Stimulated activated CD8-positive, alpha-beta memory T cell treated with anti-CD3 and anti-CD28 coated beads, Interleukin-7, amount 100 ng/mL, for 1 hour (primary cell): ENCODE measurements at places on chromosomes 16 and 17.

- no peak for DNase-seq
Measured at GRCh38 chr16:19563377-19563776, 7.9 kb downstream of the VPS35L start.

- DNase-seq = no peak
Measured at GRCh38 chr17:39939588-39940419, 12.3 kb downstream of the LRRC3C start.

- DNase-seq = no peak
Measured at GRCh38 chr17:15954222-15954621, 9.3 kb downstream of the ADORA2B start.

GRCh38 chr16:48330189-48330840 is 54.9 kb downstream of the SIAH1 start:
- no peak for DNase-seq

- no peak for DNase-seq
Measured at GRCh38 chr17:77571155-77571981, 387.1 kb upstream of the TNRC6C start.

- no peak for DNase-seq
Measured at GRCh38 chr16:22358000-22358399, 16.4 kb downstream of the CDR2 start.

DNA sequence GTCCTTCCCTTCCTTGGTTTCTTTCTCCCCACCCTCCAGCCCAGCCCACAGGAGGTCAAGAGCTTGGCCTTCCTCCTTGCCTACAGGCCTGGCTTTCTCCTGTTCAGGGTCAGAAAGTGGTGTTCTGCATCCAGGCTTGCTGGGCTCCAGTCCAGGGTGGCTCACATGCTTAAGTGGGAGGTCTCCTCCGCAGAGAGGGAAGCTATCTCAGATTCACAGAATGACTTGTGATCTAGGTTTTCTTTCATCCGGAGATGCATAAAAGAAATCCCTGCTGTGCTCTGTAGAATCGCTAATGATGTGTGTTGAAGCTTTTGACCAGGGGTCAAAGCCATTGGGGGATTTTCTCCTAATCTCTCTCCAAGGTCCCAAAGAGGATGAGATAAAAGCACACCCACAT is 382.3 kb upstream of the EEF2KMT start:
- DNase-seq = no peak

- DNase-seq = no peak
Measured at GRCh38 chr16:901149-901548, 69.6 kb downstream of the LMF1 start.

GRCh38 chr17:9520649-9521048 is 55.0 kb downstream of the STX8 start:
- DNase-seq = no peak

- DNase-seq = no peak
Measured at GRCh38 chr17:52751051-52751450, 592.5 kb upstream of the CA10 start.

DNA sequence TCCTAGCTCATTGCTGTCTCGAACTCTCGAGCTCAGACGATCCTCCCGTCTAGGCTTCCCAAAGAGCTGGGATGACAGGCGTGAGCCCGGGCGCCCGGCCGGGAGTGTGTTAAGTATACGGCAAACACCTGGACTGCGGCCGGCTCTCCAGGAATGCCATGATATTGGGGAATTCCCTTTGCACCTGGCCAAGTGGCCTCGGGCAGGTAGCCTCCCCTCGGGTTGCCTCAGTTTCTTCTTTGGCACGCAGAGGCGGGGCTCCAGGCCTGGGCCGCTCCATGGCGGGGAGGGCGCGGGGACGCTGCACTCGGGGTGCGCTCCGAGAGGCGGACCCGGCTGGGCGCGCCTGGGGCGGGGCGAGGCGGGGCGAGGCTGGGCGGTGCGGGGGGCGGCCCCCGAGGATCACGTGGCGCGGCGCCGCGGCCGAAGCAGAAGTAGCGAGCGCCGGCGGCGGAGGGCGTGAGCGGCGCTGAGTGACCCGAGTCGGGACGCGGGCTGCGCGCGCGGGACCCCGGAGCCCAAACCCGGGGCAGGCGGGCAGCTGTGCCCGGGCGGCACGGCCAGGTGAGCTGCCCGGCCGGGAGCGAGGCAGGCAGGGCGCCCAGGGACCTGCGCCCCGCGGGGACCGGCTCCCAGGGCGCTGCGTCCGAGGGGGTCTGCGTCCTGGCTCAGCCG is at the start of gene PLCG2:
TSS of gene PLCG2 (plus strand) at position 431 of the 675 bp plus-strand sequence. CDS start 6,699 bp downstream, outside the sequence.
- DNase-seq = peak; percentile 53

GRCh38 chr17:32627239-32627996 is 140.6 kb downstream of the CDK5R1 start:
- DNase-seq = no peak

DNA sequence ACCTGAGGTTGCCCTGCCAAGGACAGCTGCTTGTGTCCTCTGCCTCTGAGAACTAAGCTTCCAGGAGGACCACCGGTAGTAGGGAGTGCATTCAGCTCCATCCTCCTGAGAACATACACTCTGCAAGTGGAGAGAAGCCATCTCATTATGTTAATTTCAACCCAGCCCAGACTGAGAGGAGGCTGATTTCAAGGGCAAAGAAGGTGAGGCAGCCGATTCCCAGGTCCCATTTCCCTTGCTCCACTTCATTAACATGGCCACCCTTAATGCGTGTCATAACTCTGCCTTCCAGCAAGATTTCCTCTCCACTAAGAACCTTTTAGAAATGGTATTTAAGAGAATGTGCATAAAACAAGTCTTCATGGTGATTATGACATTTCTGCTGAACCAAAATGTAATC is 72.5 kb downstream of the CDH13 start:
- DNase-seq = no peak

DNA sequence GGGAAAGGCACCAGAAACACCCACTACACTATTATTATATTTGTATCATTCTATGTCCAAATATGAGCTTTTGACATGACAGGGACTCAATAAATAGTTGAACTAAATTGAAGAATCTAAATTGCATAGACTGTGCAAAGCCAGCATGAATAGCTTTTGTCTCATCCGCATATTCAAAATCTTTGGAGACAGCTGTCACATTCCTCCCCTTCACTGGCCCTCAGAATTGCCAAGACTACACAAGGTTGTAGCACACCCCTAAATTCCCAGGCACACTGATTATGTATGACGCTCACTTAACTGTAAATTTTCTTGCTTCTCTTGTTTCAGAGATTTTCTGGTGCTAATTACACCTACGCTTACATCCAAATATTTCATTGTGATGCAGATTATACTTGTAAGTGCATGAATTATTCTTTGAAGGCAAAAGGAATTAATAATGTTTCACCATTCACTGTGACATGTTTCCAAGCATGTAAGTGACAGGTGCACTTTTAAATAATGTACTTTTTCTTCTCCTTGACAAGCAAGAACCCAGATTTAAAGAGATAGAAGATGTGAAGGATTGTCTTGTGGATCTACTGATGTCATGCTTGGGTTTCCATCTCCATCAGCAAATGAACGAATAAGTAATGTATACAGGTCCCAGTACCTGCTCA is 47.5 kb downstream of the CA10 start:
- no peak for DNase-seq

DNA sequence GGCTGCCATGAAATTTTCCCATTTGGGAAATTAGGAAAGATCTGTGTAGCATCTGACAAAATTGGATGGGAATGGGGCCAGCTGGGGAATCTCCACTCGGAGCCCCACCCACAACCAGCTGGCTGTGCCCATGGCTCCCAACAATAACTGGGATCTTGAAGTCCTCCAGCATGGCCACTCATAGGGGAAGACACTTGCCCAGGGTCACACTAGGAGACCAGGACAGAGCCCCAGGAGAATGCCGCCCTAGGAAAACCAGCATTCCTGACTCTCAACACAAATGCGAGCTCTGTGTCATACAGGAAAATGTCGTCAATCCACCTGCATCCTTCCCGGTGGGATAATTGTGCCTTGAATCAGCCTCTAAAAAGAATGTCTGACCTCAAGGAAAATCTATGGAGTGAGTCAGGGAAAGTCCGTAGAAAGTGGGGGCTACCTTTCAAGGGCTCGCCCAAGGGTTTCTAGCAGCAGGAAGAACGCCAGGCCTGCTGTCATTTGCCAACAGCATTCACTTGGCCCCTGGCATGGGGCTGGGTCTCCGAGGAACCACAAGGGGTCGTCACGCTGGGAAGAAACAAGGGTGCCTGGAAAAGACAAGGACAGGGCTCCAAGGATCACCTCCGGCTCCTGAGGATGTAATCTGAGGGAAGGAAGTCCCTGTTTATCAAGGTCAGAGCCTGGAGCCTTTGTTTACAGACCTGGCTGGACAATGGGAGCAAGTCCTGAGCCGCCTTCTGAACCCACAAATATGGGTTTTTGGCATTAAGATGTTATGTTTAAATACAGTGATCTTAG is 15.9 kb downstream of the CDH5 start:
- DNase-seq = no peak

DNA sequence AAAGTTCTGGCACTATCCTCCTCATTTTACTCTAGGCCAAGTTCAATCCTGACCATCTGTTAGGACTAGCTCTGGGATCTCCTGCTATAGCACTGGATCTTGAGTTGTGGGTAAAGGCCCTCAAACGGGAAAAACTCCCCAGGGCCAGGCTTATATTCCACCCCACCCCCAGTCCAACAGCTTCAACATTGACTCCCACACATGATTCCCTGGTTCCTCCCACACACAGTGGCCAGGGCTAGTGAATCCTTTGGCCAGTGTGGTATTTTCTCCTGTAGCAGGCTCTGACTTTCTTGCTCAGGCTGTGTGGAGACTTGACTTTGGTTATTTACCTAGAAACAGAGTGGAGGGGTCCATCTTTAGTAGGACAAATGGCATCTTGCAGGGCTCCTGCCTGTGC is 10.3 kb upstream of the AKAP10 start:
- DNase-seq = no peak

DNA sequence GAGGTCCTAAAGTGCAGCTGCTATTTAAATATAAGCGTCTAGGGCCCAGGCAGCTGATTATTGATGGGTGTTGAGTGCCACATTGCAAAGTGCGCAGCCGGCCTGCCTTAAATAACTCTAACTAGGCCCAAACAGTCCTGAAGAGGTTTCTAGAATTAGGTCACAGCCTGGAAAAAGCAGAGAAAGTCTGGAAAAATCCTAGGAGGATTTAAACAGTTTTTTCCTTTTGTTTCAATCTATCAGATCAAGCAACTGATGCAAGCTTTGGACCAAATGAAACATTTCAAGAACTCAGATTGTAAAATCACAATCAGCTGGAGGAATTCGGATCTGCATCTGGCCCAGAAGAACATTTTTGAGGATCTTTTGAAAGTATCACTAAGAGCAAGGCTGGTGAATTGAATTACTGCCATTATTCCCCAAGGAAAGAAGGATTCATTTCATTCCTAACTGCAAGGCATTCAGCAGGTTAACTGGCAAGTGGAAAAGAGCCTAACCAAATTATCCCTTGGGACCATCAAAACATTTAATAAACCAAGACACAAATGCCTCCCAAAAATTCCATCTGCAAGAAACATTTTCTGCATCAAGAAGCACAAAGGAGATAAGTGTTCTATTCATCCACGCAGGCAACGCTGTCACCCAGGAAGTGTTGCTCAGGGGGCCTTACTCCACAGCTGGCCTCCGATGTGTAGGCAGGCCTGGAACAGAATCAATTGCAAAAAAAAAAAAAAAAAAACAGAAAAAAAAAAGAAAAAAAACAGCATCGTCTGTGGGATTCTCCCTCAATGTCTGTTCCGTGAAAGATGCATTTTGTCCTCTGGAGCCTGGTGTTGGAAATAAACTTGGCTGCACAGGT is 46.1 kb downstream of the IRX3 start:
- no peak for DNase-seq

- no peak for DNase-seq
Measured at GRCh38 chr17:78722246-78722761, 59.8 kb downstream of the CYTH1 start.

DNA sequence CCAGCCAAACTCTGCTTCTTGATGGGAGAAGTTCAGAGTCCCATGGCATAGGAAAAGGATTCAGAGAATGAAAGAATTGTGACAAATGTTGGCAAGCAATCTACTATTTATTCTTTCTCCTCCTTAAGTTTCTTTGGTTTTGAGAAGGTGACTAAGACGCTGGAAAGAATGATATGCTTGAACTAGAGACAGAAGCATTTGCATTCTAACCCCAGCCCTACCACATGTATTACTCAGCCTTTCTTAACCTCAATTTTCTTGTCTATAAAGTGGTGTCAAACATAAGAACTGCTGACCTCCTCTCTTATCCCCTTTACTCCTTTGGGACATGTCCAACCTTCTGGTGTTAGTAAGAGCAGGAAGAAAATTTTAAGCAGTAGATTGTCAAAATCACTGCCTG is 124.7 kb downstream of the HS3ST2 start:
- no peak for DNase-seq

DNA sequence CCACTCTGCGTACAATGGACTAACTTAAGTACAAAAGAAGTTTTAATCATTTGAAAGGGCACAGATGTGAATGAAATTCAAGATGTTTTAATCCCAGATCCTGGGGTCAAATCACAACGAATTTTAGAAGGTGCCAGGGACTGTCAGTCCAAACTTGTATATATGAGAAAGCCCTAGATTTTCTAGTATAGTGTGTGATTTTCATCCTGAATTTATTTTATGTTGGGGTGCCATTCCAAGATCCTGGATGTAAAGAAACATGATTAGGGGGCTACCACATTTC is 64.3 kb downstream of the TUBD1 start:
- DNase-seq = no peak

DNA sequence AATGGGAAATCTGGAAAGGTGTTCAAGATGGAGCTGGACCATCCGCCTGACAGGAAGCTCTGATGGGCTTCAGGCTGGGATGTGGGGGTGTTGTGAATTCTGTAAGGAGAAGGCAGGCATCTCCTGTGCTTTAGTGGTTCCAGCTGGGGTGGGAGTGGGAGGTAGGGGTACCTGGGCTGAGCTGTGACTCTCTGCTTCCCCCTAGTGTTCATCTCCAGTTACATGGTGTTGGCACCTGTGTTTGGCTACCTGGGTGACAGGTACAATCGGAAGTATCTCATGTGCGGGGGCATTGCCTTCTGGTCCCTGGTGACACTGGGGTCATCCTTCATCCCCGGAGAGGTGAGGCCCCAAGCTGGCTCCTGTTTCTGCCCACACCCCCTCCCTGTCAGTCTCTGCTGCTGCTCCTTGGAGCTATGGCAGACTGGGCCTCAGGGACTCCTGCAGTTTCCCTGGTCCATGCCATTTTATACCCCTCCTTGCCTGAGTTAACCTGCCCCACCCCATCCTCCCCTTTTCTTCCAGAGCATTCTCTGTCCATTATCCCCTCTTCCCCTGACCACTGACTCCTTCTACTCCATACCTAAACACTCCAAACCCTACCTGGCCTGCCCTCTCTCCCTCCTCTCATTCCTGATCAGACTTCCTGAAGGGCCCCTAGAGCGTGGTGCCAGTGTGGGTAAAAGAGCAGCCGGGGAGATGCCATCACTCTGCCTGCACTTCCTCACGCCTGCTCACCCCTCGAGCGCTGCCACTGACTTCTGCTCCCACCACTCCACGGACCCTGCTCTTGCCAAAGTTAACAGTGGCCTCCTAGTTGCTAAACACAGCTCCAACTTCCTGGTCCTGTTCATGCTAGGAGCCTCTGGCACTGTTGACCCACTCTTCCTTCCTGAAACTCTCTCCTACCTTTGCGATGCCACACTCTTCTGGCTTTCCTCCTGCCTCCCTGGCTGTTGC is 3.4 kb downstream of the SPNS1 start:
- DNase-seq = no peak

- DNase-seq = no peak
Measured at GRCh38 chr17:50920041-50920410, 53.9 kb upstream of the TOB1 start.
